ENCODE measurements at places on chromosomes 2 and 18.

GRCh38 chr2:45269149-45269793 is 260.0 kb upstream of the SIX2 start:
- no peak for DNase-seq

- DNase-seq = no peak
Measured at GRCh38 chr18:42640160-42640559, 475.3 kb downstream of the RIT2 start.

- no peak for DNase-seq
Measured at GRCh38 chr2:109450574-109451273, 163.0 kb downstream of the SEPTIN10 start.

GRCh38 chr2:35116151-35116550 is 1239.4 kb upstream of the CRIM1 start:
- DNase-seq = no peak

GRCh38 chr18:12819322-12819721 is 64.7 kb downstream of the PTPN2 start:
- no peak for DNase-seq

GRCh38 chr2:58890865-58891525 is 649.9 kb upstream of the FANCL start:
- DNase-seq = no peak

GRCh38 chr2:238433300-238433915 is 6.7 kb downstream of the ASB1 start:
- DNase-seq = no peak

DNA sequence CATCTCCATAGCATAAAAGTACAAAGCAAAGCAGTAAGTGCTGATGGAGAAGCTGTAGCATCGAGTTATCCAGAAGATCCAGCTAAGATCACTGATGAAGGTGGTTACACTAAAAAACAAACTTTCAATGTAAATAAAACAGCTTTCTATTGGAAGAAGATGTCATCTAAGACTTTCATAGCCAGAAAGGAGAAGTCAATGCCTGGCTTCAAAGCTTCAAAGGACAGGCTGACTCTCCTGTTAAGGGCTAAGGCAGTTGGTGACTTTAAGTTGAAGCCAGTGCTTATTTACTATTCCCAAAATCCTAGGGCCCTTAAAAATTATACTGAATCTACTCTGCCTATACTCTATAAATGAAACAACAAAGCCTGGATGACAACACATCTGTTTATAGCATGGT is 44.0 kb downstream of the METTL8 start:
- no peak for DNase-seq

GRCh38 chr18:33128581-33128980 is 311.9 kb downstream of the CCDC178 start:
- no peak for DNase-seq

DNA sequence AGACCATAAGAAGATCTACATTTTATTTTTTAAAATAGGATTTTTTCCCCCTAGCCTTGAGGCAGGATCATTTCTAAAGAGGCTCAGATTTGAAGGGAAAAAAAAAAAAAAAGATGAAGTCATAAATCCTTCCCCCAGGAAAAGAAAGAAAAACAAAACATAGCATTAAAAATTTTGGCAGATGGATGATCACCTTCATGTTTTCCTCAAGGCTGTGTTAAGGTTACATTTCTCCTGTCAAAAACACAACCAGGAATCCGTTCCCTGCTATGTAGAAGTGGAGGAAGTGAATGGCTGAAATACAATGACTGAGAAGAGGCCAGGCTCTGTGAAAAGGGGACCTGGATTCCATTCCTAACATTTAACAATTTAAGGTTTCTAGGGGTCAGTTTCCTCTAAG is 56.2 kb downstream of the EPHA4 start:
- no peak for DNase-seq

GRCh38 chr18:3175195-3175758 is 44.5 kb downstream of the MYOM1 start:
- DNase-seq = no peak

DNA sequence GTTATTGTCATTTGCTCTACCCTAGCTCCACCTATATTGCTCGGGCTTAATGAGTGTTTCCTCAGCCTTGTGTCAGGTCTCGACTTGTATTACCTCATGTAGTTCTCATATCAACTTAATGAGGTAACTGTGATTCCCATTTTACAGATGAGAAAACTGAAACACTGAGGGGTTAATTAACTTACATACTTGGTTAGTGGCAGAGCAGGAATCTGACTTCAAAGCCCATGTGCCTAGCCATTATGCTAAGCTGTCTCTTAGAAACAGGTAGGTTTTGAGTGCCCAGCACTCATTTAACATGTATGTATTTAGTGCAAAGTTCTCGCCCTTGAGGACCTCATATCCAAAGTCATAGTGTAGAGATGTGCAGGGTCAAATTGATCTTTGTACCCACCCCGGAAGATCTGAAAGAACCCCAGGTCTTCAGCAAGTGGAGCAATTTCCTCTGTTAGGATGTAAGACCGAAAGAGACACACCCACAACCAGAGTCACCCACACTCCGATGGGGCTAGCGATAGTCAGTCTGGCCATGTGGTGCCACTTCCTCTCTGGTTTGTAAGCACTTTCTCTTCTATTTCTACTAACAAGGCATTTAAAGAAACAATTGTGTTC is 121.0 kb upstream of the SLC39A10 start:
- peak; percentile 63 for DNase-seq

- DNase-seq = no peak
Measured at GRCh38 chr18:8397034-8397433, 212.2 kb upstream of the RAB12 start.

- DNase-seq = no peak
Measured at GRCh38 chr2:18971628-18972027, 382.3 kb upstream of the NT5C1B start.

- DNase-seq = no peak
Measured at GRCh38 chr18:69895066-69896047, 52.3 kb downstream of the CD226 start.

All from activated T-cell treated with anti-CD3 and anti-CD28 coated beads for 24 hours (primary cell).